KBM-7 (cell line): ENCODE measurements at places on chromosomes 3 and 15.

DNA sequence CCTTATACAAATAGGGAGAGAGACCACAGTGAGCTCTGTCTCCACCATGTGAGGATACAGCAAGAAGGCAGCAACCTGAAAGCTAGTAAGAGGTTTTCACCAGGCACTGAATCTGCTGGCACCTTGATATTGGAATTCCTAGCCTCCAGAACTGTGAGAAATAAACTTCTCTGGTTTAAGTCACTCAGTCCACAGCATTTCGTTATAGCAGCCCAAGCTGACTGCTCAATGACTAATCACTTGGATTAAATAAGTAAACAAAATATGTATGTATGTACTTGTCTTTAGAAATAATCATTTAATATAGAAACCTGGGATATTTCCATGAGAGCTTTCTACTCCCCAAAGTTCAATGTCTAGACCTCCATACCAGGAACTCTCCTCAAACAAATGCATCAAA lies 162.0 kb downstream of the IMPG2 start:
- DNase-seq: no peak

GRCh38 chr15:71048913-71049675 lies 66.2 kb upstream of the THSD4 start:
- DNase-seq: no peak

DNA sequence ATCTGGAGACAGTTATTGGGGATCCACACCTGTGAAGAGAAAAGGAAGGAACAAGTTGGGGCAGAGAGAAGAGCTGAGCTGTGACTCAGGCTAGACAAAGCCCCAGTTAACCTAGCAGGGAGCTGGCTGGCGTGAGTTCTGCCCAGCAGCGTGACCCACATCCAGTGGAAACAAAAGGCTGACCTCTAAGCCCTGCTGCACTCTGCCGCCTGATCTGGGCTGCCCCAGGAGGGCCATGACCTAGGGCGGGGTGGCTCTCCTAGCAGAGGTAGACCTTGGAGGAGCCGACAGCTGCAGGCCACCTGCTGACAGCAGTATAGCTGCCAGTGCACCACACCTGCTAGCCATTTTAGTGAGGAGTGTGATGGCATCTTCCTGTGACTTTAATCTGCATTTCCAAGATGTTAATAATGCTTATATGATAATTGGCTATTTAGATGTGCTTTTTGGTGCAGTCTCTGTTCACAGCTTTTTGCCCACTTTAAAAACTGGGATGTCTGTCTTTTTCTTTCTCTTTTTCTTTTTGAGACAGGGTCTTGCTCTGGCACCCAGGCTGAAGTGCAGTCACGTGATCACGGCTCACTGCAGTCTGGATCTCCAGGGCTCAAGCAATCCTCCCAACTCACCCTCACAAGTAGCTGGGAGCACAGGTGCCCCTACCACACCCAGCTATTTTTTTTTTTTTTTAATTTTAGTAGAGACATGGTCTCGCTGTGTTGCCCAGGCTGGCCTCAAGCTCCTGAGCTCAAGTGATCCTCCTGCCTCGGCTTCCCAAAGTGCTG lies 78.1 kb downstream of the LSM3 start:
- no peak for DNase-seq

DNA sequence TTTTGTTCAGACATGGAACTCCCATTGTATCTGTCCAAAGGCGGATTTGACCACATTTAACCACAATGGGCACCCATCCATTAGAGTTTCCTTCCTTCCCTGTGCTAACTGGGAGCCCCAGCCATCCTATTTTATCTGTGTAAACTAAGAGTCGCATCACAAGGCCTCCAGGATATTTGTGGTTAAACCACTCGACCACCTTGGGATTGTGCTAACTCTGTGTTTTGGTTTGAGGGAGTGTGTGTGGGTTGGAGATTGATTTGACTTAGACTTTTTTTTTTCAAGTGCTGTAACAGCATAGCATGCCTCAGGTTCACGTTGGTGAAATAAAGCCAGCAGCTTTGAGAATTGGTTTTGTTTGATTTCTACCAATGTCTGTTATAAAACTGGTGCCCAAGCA lies 100.4 kb upstream of the TP63 start:
- peak; percentile 24 for DNase-seq

DNA sequence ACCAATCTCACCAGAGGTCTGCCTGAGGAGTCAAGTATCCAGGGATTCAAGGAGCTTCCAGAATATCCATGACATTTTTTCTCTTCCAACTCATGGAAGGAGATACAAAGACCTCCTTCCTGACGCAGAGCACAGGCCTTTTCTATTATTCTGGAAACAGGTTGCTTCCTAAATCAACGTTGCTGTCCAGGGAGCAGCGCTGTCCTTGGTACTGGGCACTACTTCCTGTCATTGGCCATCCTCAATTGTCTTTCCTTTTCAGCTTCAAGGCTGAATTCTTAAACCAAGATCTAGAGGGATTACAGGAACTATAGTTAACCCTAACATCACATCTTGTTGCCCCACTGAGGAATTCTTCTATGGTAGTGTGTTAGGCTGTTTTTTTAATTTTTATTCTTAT lies 50.4 kb upstream of the TBC1D21 start:
- peak; percentile 9 for DNase-seq

DNA sequence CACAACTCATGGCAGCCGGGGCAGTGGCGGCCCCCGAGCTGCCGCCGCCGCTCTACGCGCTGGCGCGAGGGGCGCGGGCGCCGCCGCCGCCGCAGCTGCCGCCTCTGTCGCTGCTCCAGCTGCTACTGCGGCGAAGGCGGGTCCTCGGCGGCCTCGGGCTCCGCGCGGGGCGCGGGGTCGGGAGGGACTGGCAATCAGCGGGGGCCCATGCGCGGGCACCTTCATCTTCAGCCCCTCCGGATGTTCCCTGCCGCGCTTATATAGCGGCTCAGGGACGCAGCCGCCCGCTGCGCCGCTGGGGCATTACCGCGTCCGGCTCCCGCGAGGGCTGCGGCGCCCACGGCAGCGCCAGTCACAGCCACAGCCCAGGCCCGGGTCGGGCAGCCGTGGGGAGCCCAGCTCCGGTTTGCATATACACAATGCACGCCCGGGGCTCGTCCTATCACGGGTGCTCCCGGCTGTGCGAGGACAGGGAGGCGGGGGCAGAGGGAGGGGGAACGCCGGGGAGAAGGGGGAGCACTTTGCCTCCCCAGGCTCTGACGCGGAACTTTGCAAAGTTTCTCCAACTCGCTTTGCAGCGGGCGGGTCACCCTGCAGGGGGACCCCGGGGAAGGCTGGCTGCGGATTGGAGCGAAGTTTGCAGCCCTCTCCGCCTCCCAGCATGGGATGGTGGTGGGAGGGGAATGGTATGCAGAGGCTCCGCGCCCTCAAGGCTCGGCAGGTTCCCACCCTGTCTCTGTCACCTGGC lies at the start of gene VGLL3:
Gene VGLL3 (minus strand): TSS at position 416 of the 748 bp plus-strand sequence. CDS start 406 bp downstream, at position 10.
- peak; percentile 43 for DNase-seq

DNA sequence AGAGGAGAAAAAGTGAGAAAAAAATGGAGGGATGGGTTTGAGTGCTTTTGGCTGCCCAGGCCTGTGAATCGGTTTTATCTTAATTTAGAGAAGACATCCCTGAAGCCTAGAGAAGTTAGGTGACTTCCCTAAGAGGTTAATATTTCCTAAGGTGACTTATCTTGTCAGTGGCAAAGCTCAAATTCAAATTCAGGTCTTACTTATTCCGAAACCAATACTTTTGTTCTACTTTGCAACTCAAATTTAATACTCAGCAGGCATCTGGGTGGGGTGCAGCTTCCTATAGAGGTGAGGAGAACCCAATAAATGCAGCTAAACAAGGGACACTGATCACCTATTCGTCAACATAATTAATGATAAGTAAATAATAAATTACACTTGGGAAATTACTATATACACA lies 54.9 kb upstream of the MYRIP start:
- DNase-seq: no peak

DNA sequence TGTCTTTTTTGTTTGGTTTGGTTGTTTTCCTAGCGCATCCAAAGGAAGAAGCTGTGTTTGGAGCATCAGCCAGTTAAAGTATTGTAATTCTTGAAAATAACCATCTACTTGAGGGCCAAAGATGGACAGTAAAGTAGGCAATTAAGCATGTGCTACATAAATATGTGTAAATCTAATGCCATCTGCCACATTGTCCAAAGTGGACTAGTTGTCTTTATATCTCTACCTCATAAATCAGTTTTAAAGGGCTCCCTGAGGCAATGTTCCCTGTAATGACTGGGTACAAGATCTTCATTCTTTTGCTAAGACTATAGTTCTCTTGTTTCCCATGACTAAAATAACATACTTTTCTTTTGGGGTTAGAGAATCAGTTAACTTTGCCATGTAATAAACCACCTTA lies 460.0 kb upstream of the RARB start:
- DNase-seq: no peak

GRCh38 chr15:72796210-72796514 lies 12.6 kb upstream of the ADPGK start:
- DNase-seq: no peak

DNA sequence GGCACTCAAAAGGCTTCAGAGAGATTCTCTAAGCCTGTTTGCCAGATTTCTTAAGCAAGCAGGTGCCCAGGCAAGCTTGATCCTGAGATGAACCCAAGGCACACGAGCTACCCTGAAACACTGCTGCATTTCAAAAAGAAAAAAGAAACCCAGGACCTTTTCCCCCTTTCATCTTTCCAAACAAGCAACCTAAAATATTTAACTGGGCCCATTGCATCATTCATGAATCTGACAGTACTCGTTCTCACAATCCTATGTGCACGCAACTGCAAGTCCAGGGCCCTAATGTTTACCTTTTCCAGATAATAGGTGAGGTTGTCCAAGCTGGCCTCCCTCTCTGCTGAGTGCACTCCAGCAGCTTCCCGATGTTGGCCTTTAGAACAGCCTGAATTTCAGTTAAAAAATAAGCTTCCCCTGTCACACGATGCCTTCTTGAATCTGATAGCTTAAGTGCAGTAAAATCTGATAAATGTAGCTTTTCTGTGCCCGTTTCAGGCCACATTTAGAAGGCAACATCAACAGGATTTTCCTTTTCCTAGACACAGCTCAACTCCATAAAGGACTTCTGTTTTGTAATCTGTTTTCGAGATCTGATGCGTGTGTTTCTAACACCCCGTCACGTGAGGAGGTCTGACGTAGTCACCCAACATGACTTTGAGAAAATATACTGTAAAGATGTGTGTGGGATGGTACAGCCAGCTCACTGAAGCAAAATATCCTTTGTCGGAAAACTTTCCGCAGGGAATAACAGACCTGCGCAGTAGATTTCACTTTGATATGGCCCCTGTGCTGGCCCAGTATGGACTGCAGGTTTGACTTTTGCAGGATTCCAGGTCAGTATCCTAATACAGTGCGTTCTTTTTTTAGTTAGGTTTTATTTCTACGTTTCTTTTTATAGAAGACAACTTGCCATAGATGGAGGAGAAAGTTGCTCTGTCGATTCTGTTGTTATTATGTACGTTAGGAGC lies 55.1 kb upstream of the RASA2 start:
- DNase-seq: no peak

GRCh38 chr3:21991061-21991460 lies 240.1 kb upstream of the ZNF385D start:
- no peak for DNase-seq

DNA sequence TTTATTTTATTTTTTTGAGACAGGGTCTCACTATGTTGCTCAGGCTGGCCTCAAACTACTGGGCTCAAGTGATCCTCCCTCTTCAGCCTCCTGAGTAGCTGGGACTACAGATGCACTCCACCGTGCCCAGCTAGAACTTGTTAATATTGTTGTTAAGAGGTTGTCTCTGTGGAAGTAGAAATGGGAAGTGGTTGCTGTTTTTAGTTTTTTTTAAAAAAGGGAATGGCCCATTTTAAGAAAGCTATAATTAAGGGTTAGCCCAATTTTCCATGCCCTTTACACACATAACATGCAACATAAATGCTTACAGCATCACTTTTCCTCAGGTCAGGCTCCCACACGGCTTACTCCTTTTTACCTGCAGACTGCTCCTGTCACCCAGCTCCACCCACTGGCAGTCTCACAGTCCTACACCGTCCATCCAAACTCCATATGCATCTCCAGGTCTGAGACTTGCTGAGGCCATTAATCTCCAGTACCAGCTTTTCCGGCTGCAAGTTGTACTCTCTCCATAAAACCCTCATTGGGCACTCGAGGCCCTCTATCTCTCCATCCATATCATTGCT lies 19.8 kb downstream of the MORC1 start:
- no peak for DNase-seq

GRCh38 chr3:144380849-144381248 lies 409.2 kb downstream of the DIPK2A start:
- no peak for DNase-seq

GRCh38 chr3:115469649-115470048 lies 153.7 kb upstream of the GAP43 start:
- no peak for DNase-seq

- peak; percentile 55 for DNase-seq
Measured at GRCh38 chr3:194766845-194767244, 81.2 kb downstream of the FAM43A start.

GRCh38 chr15:77944002-77944867 lies 133.3 kb downstream of the TBC1D2B start:
- peak; percentile 89 for DNase-seq

- DNase-seq: peak; percentile 62
Measured at GRCh38 chr3:71064291-71064955, 519.1 kb downstream of the FOXP1 start.

- no peak for DNase-seq
Measured at GRCh38 chr3:30401971-30402370, 204.4 kb upstream of the TGFBR2 start.

DNA sequence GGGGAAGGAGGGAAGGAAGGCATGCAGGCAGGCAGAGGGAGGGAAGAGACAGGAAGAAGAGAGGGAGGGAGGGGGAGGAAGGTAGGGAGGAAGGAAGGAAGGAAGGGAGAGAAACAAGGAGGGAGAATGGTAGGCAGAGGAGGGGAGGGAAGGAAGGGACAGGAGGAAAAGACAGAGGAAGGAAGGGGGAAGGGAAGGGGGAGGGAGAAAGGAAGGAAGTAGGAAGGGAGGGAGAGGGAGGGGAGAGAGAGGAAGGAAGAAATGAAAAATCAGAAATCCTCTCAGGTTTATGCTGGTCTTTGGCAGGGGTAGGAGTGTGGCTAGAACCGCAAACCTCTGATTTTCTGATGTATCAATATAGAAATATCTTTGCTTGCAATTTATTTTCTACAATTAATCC lies 4.2 kb downstream of the PRTG start:
- no peak for DNase-seq

DNA sequence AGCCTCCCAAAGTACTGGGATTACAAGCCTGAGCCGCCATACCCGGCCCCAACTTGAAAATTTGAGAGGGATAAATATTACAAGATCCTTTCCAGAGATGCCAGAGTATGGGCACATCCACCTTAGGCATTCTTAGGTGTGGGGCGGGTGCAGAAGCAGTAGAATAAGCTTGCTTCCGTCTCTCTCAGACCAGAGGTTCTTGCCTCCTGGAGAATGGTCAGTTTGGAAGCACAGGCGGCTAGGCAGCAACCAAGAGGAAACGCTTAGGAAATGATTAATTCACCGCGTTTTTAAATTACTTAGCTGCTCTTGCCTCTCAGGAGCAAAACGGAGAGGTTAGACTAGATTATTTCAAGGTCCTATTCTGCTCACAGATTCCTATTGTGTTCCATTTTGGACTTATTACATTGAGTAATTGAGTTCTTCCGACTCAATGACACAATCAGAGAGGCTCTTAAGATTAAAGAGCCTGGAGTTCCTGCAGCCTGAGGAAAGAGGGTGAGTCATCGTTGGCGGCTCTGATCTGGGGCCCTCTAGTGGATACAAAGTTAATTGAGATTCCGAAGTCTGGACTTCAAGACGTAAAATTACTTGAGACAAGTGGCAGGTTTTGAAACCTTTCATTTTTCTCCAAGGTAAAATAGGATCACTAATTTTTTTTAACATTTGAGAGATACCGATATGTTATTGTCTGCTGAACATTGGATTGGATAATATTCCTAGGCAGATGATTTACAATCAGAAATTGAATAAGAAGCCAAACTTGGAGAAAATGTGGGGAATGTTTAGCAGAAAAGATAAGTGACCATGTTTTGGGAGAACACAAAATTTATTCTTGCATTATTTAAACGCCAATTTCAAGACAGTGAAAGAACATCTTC lies 5.8 kb upstream of the TOPAZ1 start:
- peak; percentile 84 for DNase-seq
